Activated B cell treated with CpG ODN at 0.5 μM for 24 hours (primary cell): ENCODE measurements at places on chromosomes 12 and 14. TPM values are rescaled to one million over a fixed set of nuclear protein-coding genes. Genes with fewer than 3 reads are reported as not detected.

The NEUROD4 gene
- total RNA-seq, result not detected in 2 replicates

GRCh38 chr14:61653507-61653906, 41.8 kb upstream of the HIF1A start:
- no peaks in the 10 kb centered on the region for H3K36me3 ChIP-seq
- DNase-seq, result no peak
- H3K27ac ChIP-seq, result no peak overlapping the region
- H3K27me3 ChIP-seq, result no peaks in the 10 kb centered on the region

GRCh38 chr12:12099102-12099501, 28.4 kb downstream of the BCL2L14 start:
- H3K27me3 ChIP-seq, result peaks cover 6% of the 10 kb centered on the region
- H3K4me3 ChIP-seq, result no peak overlapping the region
- no peaks in the 10 kb centered on the region for H3K36me3 ChIP-seq
- H3K27ac ChIP-seq, result no peak overlapping the region

DNA sequence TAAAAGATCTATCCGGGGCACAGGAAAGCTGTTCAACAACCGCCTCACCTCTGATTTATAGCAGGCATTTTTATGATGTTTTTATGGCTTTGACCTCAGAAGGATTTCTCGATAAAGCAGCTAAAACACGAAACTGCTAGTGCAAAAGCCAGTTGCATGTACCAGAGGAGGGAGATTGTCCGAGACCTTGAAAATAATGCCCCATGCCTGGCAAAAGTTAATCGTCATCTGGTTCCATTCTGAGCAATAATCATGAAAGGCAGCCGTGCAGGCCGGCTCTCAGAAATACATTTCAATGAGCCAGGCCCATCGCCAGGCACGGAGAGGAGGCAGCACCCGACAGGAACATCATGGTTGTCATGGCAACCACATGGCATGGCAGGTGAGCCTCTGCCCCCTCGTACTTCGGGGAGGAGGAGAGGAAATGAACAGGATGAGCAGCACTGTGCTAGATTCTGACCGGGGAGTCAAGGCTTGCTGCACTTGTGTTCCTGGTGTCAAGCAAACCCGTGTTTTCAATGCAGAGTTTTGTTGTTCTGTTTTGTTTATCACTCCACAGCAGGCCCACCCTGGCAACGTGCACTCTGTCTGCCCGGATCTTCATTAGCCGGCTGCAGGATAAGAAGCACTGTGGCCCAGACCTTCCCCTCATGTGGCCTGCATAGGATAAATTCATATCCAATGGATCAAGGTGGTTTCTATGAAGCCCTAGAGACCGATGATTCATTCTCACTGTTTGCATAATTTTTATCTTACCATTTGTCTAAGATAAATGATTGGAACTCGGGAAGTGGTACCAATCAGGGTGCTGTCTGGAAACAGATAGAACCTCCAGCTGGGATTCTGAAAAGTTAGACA, 160.2 kb downstream of the RIMBP2 start:
- DNase-seq, result no peak
- H3K27ac ChIP-seq, result no peak overlapping the region
- H3K27me3 ChIP-seq, result peaks cover 1% of the 10 kb centered on the region
- H3K4me1 ChIP-seq, result no peaks in the 10 kb centered on the region
- no peak overlapping the region for H3K4me3 ChIP-seq
